Activated naive CD8-positive, alpha-beta T cell treated with anti-CD3 and anti-CD28 coated beads for 36 hours (primary cell): ENCODE measurements at places on chromosomes 7 and 10. TPM values are rescaled to one million over a fixed set of nuclear protein-coding genes. Genes with fewer than 3 reads are reported as not detected.

Gene CYP17A1
- total RNA-seq, result not detected

Gene RASSF4
- 5.6 TPM for total RNA-seq

Gene SLC29A3
- total RNA-seq, result 4.3 TPM

Gene HSPA12A
- 0.06 TPM for total RNA-seq

Gene NEURL1
- total RNA-seq, result 3.1 TPM

Gene ANKRD2
- not detected for total RNA-seq

DNA sequence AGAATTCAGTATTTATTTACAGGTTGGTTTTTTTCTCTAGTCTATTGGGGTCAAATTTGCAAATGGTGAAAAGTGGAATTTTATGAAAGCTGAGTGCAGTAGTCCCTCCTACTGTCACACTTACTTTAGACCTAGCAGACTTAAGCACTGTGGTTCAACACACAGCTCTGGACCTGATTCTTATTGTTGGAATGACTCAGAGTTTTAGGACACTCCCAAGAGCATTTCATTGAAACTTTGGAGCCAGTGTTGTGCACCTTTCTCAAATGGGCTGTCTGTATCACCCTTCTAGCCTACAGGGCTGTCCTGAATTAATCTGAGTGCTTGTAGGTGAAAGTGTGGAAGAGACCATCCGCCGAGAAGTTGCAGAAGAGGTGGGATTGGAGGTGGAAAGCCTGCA, 16.1 kb downstream of the NUDT13 start:
- H3K27ac ChIP-seq, result no peak overlapping the region
- peaks cover 4% of the 10 kb centered on the region for H3K36me3 ChIP-seq
- no peaks in the 10 kb centered on the region for H3K27me3 ChIP-seq
- H3K4me3 ChIP-seq, result no peak overlapping the region

DNA sequence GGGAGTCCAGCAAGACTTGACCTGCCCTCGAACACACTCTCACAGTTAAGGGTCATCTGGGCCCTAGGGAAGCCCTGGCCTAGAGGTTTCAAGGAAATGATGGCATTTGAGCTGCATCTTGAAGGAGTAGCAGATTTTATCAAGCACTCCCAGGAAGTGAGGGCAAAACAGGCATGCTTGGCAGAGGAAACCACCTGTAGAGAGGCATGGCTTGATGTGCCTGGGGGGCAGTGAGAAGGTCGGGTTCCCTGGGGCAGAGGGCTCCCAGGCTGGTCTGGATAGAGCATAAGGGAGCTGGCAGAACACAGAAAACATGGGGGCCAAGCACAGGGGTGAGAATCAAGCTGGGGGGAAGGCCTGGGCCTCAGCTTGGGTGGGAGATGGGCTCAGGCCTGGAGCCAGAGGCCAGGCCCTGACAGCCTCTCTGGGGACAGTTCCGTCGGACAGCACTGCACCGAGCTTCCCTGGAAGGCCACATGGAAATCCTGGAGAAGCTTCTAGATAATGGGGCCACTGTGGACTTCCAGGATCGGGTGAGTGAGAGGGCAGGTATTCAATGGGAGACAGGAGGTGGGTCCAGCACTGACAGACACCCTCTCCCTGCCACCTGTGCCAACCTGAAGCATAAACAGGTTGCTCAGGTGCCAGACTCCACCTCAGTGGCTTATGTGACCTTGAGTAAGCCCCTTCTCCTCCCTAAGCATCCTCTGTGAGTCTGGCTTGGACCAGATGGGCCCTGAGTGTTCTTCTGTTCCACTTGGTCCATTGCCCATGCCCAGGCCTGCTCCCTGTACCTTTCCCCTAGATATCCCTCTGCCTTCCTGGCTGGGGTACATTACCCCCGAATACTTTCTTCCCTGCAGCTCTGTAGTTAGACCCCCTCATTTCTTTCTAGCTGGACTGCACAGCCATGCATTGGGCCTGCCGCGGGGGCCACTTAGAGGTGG, 3.5 kb upstream of the HOGA1 start:
- no peak for DNase-seq
- H3K27me3 ChIP-seq, result peaks cover 11% of the 10 kb centered on the region
- no peaks in the 10 kb centered on the region for H3K4me1 ChIP-seq
- no peak overlapping the region for H3K27ac ChIP-seq

DNA sequence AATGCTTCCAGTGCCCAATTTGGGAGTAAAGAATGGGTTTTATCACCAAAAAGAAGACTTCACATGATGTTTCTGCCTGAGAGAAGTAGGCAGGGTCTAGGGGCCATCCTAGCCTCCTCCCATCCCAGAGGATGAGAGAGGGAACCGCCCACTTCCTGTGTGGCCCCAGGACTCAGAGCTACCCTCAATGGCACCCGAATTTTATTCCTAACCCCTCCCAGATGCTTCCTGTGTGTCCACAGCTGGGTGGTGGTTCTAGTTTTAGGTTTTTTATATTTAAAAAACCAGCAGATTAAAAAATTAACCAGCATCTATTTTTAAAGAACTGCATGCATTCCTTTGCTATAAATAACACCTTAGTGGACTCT, 583.5 kb downstream of the PTPRN2 start:
- no peaks in the 10 kb centered on the region for H3K27me3 ChIP-seq
- no peak overlapping the region for H3K27ac ChIP-seq
- no peaks in the 10 kb centered on the region for H3K36me3 ChIP-seq
- H3K4me1 ChIP-seq, result peaks cover 4% of the 10 kb centered on the region
- no peak for DNase-seq

- H3K4me1 ChIP-seq, result no peaks in the 10 kb centered on the region
- no peak overlapping the region for H3K27ac ChIP-seq
- no peaks in the 10 kb centered on the region for H3K36me3 ChIP-seq
- DNase-seq, result no peak
- no peak overlapping the region for H3K4me3 ChIP-seq
Measured at GRCh38 chr10:94481410-94481809, 64.2 kb upstream of the HELLS start.

- H3K36me3 ChIP-seq, result no peaks in the 10 kb centered on the region
- peaks cover 1% of the 10 kb centered on the region for H3K4me1 ChIP-seq
- H3K27me3 ChIP-seq, result no peaks in the 10 kb centered on the region
- no peak overlapping the region for H3K4me3 ChIP-seq
Measured at GRCh38 chr10:124474514-124475070, 13.0 kb downstream of the LHPP start.

- no peak overlapping the region for H3K27ac ChIP-seq
- H3K36me3 ChIP-seq, result peaks cover 1% of the 10 kb centered on the region
- no peaks in the 10 kb centered on the region for H3K27me3 ChIP-seq
- no peak overlapping the region for H3K4me3 ChIP-seq
- no peak for DNase-seq
- peaks cover 31% of the 10 kb centered on the region for H3K4me1 ChIP-seq
Measured at GRCh38 chr10:14645239-14645960, 129.3 kb downstream of the FAM107B start.

- H3K36me3 ChIP-seq, result no peaks in the 10 kb centered on the region
- H3K27me3 ChIP-seq, result peaks cover 20% of the 10 kb centered on the region
- DNase-seq, result no peak
- no peak overlapping the region for H3K27ac ChIP-seq
Measured at GRCh38 chr10:2790396-2791188, 276.8 kb upstream of the PFKP start.

GRCh38 chr7:155980841-155981240, 168.6 kb upstream of the SHH start:
- no peaks in the 10 kb centered on the region for H3K4me1 ChIP-seq
- no peaks in the 10 kb centered on the region for H3K36me3 ChIP-seq
- no peak overlapping the region for H3K4me3 ChIP-seq
- no peak overlapping the region for H3K27ac ChIP-seq
- peaks cover 11% of the 10 kb centered on the region for H3K27me3 ChIP-seq

- no peak overlapping the region for H3K27ac ChIP-seq
- no peaks in the 10 kb centered on the region for H3K36me3 ChIP-seq
- H3K27me3 ChIP-seq, result no peaks in the 10 kb centered on the region
- no peak overlapping the region for H3K4me3 ChIP-seq
Measured at GRCh38 chr7:11701829-11702560, 130.0 kb downstream of the THSD7A start.

GRCh38 chr10:29862923-29863614, 196.3 kb downstream of the JCAD start:
- H3K4me3 ChIP-seq, result no peak overlapping the region
- H3K36me3 ChIP-seq, result no peaks in the 10 kb centered on the region
- H3K27ac ChIP-seq, result no peak overlapping the region
- peaks cover 4% of the 10 kb centered on the region for H3K27me3 ChIP-seq
- H3K4me1 ChIP-seq, result no peaks in the 10 kb centered on the region
- DNase-seq, result no peak

GRCh38 chr10:29621161-29621560, 13.6 kb downstream of the SVIL start:
- H3K36me3 ChIP-seq, result peaks cover 1% of the 10 kb centered on the region
- no peak overlapping the region for H3K27ac ChIP-seq
- no peak for DNase-seq

GRCh38 chr7:37052705-37053104, 328.4 kb upstream of the AOAH start:
- H3K27ac ChIP-seq, result no peak overlapping the region
- H3K27me3 ChIP-seq, result no peaks in the 10 kb centered on the region
- H3K4me3 ChIP-seq, result no peak overlapping the region

GRCh38 chr7:68152205-68152604, 1155.6 kb downstream of the TYW1 start:
- DNase-seq, result no peak
- H3K4me3 ChIP-seq, result no peak overlapping the region
- H3K36me3 ChIP-seq, result no peaks in the 10 kb centered on the region
- no peaks in the 10 kb centered on the region for H3K4me1 ChIP-seq
- no peaks in the 10 kb centered on the region for H3K27me3 ChIP-seq

DNA sequence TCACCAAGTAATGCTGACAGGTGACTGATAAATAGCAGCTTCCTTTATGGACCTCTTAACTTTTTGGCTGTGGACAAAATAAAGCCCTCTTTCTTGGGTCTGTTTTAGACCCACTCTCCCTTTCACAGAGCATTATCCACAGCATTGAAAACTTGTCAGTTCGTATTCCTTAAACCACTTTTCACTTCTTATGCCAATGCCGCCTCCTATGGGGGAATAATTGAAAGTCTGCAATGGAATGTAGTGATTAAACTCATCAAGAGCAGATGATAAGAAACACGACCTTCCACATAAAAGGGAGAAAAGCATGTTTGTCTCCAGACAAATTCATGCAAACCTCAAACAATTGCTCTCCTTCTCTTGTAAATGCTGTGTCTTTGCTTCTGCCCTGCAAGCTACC, 153.4 kb downstream of the SORCS1 start:
- H3K27me3 ChIP-seq, result no peaks in the 10 kb centered on the region
- no peak overlapping the region for H3K4me3 ChIP-seq
- no peak for DNase-seq
- H3K27ac ChIP-seq, result no peak overlapping the region
